ENCODE measurements at places on chromosomes 16 and 17. TPM values are rescaled to one million over a fixed set of nuclear protein-coding genes. Genes with fewer than 3 reads are reported as not detected.

CA10 gene
- 0.49 TPM for total RNA-seq

SHISA9 gene
- total RNA-seq = 6.1 TPM

GPR142 gene
- not detected for total RNA-seq

ABAT gene
- 5.7 TPM for total RNA-seq

WFIKKN1 gene
- 1.4 TPM for total RNA-seq

TMIGD1 gene
- total RNA-seq = not detected

ARHGDIG gene
- 3.5 TPM for total RNA-seq

ABCC11 gene
- total RNA-seq = not detected

MEIOC gene
- 0.36 TPM for total RNA-seq

GRCh38 chr17:78652913-78653312, 75.7 kb upstream of the DNAH17 start:
- no peak overlapping the region for H3K27ac ChIP-seq
- H3K4me3 ChIP-seq = no peak overlapping the region
- H3K36me3 ChIP-seq = no peaks in the 10 kb centered on the region
- no peaks in the 10 kb centered on the region for H3K4me1 ChIP-seq

DNA sequence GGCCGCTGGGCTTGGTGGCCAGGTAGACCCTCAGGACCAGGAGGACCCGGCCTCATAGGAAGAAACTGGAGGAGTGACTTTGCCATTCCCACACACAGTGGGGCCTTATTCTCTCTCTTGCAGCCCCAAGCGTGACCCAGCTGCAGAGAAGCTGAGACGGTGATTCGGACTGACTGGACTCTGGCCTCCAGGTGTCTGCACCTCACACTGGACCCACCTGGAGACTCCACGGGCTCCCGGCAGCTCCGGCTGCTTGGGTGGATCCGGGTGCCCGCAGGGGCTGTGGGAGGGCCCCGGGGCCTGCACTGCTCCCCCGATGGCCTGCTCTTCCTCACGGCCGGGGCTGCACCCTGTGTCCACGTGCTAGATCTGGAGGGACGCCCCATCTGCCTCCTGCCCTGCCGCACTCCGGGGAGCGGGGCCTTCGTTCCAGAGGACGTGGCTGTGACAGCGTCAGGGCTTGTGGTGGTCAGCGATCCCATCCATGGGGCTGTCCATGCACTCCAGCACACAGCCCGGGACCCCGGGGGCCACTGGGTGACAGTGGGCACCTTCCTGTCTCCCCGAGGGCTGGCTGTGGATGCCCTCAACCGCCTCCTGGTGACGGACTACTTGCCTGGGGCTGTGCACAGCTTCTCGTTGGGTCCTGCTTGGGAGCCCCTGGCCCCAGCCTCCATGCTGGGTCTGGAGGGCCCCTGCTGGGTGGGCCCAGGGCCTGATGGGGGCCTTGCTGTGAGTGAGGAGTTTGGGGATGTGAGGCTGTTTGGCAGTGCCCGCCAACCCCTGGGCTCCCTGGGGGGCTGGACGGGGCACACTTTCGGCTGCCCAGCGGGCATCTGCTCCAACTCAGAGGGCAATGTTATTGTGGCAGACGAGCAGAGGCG, 810 bp downstream of the NHLRC4 start:
- H3K4me3 ChIP-seq = no peak overlapping the region
- peaks cover 53% of the 10 kb centered on the region for H3K4me1 ChIP-seq
- no peak overlapping the region for H3K27ac ChIP-seq
- H3K27me3 ChIP-seq = no peaks in the 10 kb centered on the region
- no peak for DNase-seq
- no peaks in the 10 kb centered on the region for H3K36me3 ChIP-seq

- no peaks in the 10 kb centered on the region for H3K36me3 ChIP-seq
- H3K27me3 ChIP-seq = no peaks in the 10 kb centered on the region
- DNase-seq = peak; percentile 65
- H3K4me3 ChIP-seq = no peak overlapping the region
Measured at GRCh38 chr16:70577256-70577698, 53.7 kb downstream of the SF3B3 start.

GRCh38 chr17:10628756-10629155, 28.4 kb downstream of the MYH3 start:
- no peak overlapping the region for H3K27ac ChIP-seq
- no peaks in the 10 kb centered on the region for H3K36me3 ChIP-seq
- no peaks in the 10 kb centered on the region for H3K27me3 ChIP-seq
- no peak overlapping the region for H3K4me3 ChIP-seq
- no peak for DNase-seq

DNA sequence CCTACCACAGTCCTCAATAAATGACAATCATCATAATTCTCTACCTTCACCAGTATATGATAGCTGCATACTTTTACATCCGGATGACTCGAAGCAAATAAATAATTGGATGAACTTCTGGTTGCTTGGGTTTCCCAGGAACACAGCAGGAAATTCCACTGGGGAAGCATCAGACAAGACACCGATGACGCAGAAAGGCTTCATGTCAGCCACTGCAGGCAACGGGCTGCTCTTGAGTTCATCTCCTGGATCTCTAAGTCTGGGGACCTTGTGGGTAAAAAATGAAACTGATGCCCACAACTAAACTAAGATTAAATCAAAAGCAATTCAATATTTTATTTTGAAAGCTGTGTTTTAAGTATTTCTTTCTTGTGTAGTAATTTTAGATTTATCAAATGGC, 472.1 kb upstream of the C16orf82 start:
- H3K27ac ChIP-seq = no peak overlapping the region
- H3K36me3 ChIP-seq = no peaks in the 10 kb centered on the region
- no peak for DNase-seq
- no peaks in the 10 kb centered on the region for H3K4me1 ChIP-seq
- H3K4me3 ChIP-seq = no peak overlapping the region
- H3K27me3 ChIP-seq = no peaks in the 10 kb centered on the region

DNA sequence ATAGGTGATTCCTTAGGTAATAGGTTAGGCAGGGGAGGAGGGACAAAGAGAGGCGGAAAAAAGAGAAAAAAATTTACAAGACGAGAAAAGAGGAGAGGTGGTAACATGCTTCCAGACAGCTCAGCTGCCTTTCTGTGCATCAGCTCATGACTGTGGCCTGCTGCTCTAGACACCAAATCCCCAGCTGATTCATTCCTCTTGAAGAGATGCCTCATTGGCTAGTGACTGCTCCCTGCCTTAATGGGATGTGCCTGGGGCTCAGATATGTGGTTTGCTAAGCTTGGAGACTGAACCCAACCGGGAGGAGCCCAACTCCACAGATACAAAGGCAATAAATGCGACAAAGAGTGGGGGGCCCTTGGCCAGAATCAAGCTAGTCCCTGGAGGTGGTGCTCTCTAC, 105.9 kb upstream of the FAM20A start:
- no peak overlapping the region for H3K4me3 ChIP-seq
- DNase-seq = no peak
- H3K4me1 ChIP-seq = no peaks in the 10 kb centered on the region
- H3K36me3 ChIP-seq = no peaks in the 10 kb centered on the region
- no peaks in the 10 kb centered on the region for H3K27me3 ChIP-seq

GRCh38 chr16:51922476-51922875, 624.5 kb downstream of the TOX3 start:
- no peaks in the 10 kb centered on the region for H3K27me3 ChIP-seq
- no peaks in the 10 kb centered on the region for H3K36me3 ChIP-seq
- no peak overlapping the region for H3K4me3 ChIP-seq
- no peak for DNase-seq
- no peak overlapping the region for H3K27ac ChIP-seq

DNA sequence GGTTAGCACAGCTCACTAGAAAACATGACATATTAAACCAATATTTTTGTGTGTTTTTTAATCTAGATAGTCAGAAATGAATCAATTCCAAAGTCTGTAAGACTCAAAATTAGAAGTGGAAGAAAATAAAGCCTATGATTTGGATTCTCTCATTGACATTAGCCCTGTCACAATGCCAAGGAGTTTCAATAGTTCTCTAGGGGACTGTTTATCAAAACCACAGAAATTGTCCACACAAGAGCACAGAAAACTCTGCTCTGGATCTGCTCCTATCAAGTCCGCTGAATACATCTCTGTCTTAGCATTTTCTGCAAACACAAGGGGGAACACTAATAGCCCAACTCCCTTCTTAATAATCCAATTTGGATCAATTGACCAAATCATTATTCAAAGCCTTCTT, 152.0 kb downstream of the HS3ST3B1 start:
- no peak overlapping the region for H3K4me3 ChIP-seq
- no peak for DNase-seq
- H3K36me3 ChIP-seq = no peaks in the 10 kb centered on the region
- H3K4me1 ChIP-seq = no peaks in the 10 kb centered on the region
- no peaks in the 10 kb centered on the region for H3K27me3 ChIP-seq

GRCh38 chr17:2724784-2725164, 13.2 kb upstream of the CLUH start:
- peaks cover 77% of the 10 kb centered on the region for H3K27me3 ChIP-seq
- H3K27ac ChIP-seq = no peak overlapping the region
- DNase-seq = no peak
- H3K4me3 ChIP-seq = peak overlapping the region; percentile 6

- no peak overlapping the region for H3K27ac ChIP-seq
- no peaks in the 10 kb centered on the region for H3K27me3 ChIP-seq
- H3K4me3 ChIP-seq = no peak overlapping the region
- H3K36me3 ChIP-seq = no peaks in the 10 kb centered on the region
- H3K4me1 ChIP-seq = no peaks in the 10 kb centered on the region
Measured at GRCh38 chr17:32429598-32429997, 14.7 kb upstream of the PSMD11 start.

DNA sequence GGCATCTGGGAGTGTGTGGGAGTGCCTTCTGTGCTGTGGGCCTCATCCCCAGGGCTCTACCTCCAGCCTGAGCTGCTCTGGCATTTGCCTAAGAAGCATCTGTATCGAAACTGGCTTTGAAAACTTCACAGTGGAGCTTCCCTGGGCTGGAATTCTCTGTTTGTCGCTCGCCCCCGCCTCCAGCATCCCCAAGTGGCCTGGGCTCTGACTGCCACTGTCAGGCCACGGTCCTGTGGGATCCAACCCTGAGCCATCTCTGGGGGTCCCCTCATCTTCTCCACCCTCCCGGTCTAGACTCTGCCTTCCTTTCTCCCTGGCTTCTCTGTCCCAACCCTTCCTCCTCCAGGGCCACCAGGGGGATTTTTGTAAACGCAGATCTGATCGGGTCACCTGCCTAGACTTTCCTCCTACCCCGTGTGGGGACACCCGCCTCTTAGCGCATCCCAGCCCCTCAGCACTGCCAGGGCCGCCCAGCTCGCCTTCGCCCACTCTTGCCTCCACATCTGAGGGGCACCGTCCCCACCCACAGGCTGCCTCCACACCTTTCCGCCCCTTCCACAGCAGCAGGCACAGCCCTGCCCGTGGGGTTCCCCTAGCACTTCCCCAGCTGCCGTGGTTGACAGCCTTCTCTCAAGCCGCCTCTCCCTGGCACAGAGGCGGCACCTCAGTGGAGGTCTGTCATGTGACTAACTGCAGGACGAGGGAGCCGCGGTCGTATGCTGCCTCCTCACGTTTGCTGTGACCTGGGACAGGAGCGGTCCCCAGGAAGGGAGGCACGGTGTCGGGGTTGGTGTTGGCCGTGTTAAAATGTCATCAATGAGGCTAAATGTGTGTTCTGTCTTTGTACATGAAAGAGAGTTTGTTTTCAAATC, 12.0 kb downstream of the TBC1D24 start:
- H3K36me3 ChIP-seq = no peaks in the 10 kb centered on the region
- no peak overlapping the region for H3K27ac ChIP-seq
- peaks cover 24% of the 10 kb centered on the region for H3K4me1 ChIP-seq
- H3K27me3 ChIP-seq = no peaks in the 10 kb centered on the region
- no peak for DNase-seq

GRCh38 chr16:54080524-54081008, 206.0 kb downstream of the IRX3 start:
- no peak overlapping the region for H3K4me3 ChIP-seq
- H3K36me3 ChIP-seq = no peaks in the 10 kb centered on the region
- H3K4me1 ChIP-seq = no peaks in the 10 kb centered on the region
- DNase-seq = no peak
- no peak overlapping the region for H3K27ac ChIP-seq

- no peak overlapping the region for H3K27ac ChIP-seq
- H3K36me3 ChIP-seq = no peaks in the 10 kb centered on the region
- H3K4me3 ChIP-seq = no peak overlapping the region
Measured at GRCh38 chr17:68704871-68705713, 103.9 kb upstream of the FAM20A start.

- no peaks in the 10 kb centered on the region for H3K4me1 ChIP-seq
- DNase-seq = peak; percentile 25
- H3K4me3 ChIP-seq = no peak overlapping the region
- no peak overlapping the region for H3K27ac ChIP-seq
- H3K36me3 ChIP-seq = no peaks in the 10 kb centered on the region
- H3K27me3 ChIP-seq = peaks cover 6% of the 10 kb centered on the region
Measured at GRCh38 chr16:54326266-54326662, 39.7 kb upstream of the IRX3 start.

DNA sequence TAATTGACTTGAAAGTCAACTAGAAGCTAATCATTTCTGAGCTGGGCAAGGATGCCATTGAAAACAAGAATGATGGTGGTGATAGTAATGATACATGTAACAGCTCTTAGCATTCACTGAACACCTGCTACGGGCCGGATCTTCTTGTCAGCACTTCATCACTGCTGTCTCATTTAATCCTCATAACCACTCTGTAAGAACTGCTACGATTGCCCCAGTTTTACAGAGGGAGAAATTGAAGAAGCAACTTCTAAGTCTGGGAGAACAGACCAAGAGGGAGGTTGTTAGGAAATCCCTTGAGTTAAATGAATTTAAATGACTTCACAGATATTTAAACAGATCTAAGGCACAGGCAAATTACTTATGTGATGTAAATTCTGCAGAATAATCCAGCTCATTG, 7.0 kb upstream of the GAN start:
- H3K4me1 ChIP-seq = no peaks in the 10 kb centered on the region
- H3K4me3 ChIP-seq = no peak overlapping the region
- H3K36me3 ChIP-seq = no peaks in the 10 kb centered on the region
- no peaks in the 10 kb centered on the region for H3K27me3 ChIP-seq
- no peak for DNase-seq
- H3K27ac ChIP-seq = no peak overlapping the region

DNA sequence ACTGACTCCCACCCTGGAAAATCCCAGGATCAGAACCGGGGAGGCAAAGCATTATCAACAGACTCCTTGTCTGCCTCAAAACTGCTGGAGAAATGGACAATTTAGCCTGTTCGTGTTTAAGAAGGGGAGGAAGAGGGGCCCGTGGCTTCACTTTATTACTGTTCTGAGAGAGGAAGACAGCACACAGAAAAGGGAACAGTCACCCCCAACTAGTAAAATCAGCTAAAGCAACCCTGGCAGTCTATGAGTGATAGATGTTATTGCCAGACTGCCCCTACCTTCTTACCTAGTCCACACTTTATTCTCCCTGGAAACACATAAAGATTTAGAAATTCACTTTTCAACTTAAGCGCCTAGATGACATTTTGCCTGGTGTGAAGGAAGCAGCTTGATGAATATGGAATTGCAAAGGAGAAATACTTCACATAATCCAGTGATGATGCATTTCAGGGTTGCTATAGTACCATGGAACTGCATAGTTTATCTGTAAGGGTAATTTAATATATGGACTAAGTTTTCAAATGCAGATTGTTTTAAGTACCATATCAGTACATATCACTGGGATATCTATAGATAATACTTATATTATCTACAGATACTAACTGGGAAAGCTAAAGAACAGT, 36.9 kb upstream of the TRAP1 start:
- H3K4me1 ChIP-seq = peaks cover 25% of the 10 kb centered on the region
- H3K27me3 ChIP-seq = no peaks in the 10 kb centered on the region
- H3K36me3 ChIP-seq = peaks cover 26% of the 10 kb centered on the region
- no peak overlapping the region for H3K4me3 ChIP-seq
- DNase-seq = no peak
- H3K27ac ChIP-seq = peak overlapping the region; percentile 57
